ENCODE measurements at places on chromosomes 2 and 18.

DNA sequence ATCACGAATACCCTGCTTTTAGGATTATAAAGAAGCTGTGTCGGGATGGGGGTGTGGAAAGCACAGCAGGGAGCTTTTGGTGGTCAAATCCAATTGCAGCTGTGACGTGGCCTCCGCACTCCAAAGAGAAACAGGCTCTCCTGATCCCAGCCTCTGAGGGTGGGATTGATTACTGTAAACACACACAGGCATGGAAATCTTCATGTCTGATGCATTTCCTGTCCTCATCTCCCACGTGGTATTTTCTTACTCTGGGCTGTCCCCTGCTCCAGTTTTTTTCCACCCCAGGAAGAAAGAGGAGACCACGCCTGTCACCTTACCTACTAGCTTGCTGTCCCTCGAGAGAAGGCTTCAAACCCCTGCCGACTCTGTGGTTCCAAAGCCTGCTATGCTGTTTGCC lies 22.7 kb downstream of the RNF152 start:
- DNase-seq, result no peak

DNA sequence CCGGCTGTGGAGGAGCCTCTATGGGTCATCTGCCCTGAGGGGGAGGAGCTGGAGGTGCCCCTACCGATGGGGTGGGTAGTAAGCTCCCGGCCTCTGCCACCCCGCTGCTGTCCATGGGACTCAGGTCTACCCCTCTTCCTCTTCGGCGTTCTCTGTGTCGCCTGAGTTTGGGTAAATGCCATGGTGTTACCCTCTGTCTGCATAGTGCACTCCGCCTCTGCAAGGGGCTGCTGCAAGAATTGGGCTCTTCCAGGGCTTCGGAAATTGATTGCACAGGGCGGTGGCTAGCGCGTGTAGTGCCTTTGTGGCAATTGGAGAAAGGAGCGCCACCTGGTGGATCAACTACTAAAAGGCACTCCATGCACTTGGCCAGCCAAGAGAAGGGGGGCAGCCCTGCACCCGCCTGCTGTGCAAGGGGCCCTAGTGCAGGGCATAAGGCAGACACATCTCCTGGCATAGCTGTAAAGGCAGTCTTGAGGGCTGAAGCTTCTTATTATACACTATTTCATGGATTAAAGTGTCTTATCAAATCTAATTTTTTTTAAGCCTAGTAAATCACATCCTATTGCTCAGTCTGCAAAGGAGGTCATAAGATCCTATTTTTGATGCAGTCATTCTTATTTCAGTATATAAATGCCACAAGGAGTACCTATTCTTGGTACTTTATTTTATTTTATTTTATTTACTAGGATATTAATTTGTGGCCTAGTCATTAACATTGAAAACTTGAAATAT lies 308.9 kb downstream of the PDE11A start:
- DNase-seq, result peak; percentile 58

DNA sequence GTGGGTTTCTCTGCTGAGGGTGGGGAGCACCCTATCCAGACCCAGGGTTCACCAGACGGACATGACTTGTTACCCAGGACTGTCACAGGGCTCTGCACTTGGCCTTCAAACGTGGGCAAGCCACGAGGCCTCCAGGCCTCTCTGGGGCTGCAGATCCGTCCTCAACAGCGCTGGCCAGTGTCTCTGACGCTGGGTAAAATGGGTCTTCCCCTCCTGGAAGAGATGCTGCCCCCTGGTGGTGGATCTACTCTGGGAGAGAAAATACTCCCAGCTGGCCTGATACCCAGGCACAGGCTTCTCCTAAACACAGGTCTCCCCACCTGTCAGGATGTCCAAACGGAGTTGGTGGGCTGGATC lies 3.7 kb downstream of the GPR17 start:
- DNase-seq, result peak; percentile 69

DNA sequence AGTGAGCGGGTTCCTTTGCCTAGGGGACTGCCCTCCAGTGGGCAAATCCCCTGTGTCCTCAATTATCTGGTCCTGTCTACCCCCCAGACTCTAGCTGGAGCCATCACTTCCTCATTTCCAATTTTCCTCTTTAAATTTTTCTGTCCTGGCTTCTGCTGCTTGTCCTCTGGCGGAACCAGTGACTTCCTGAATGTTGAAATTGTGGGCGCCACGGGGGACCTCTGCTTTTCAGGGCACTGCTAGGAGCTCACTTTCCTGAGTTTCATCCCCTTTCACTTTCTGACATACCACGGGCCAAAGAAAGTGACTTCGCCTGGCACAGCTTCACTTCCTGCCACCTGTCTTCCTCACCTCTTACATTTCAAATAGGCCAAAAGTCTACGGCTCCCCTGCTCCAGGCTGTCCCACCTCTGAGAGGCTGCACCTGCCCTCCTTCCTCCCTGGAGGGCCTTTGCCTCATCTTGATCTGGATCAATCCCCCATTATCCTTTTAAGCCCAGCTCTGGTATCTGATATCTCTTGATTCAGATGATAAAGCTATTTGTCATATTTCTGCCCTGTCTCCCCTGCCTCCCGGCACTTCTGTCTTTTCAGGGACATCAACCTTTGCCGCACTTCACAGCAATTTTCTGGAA lies 1.4 kb upstream of the MARCO start:
- DNase-seq, result no peak

- no peak for DNase-seq
Measured at GRCh38 chr2:191049728-191050639, 36.0 kb upstream of the STAT1 start.

GRCh38 chr2:210663631-210664089 lies 107.3 kb downstream of the CPS1 start:
- DNase-seq, result peak; percentile 3

DNA sequence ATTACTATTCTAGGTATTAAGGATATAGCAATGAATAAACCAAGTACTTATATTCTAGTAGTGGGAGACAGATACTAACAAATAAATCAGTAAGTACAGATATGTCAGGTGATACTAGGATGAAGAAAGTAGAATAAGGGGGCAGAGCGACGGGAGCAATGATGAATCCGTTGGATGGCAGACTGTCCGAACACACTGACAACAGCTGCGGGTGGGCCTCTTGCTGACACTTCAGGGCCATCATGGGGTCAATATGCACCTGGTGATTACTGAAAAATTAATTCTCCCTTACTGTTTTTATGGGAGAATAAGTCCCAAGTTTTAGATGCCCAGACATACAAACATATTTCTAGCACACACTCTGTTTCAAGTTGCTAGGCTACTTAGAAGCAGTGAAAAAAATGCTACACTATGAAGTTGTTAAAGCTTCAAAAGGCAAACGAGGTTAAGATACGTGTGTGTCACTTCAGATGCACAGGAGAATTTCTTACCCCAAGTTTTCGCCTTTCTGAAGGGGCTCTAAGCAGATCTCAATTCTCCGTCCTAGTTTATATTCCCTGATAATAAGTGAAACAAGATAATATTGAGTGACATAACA lies 78.7 kb downstream of the USP40 start:
- DNase-seq, result no peak

DNA sequence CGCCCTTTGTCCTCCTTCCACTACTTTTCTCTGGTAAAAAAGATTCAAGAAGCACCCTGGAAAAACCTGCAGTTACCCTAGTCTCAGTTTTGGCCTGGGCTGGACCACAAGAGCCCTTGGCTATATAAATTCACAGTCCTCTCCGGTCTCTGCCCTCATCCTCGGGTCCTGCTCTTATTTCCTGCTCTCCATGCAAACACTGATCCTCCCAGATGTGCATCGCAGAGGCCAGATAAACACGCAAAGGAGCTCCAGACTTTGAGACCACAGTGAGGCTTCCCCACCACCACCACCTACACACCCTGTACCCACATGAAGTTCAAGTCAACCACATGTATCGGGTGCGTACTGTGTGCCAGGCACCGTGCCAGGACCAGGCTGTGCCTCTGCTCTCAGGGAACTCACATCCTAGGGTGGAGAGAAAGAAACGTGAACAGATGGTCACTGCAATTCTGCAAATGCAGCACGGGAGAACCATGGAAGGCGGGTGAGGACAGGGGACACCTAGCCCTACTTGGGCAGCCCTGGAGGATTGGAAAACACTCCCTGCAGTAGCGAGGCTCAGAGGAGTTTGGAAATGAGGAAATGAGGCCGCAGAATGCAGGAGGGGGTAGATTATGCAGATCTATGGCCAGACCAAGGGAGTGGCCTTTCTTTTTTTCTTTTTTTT lies 7.4 kb downstream of the CTDSP1 start:
- DNase-seq, result peak; percentile 17

GRCh38 chr2:38666556-38666910 lies 619 bp downstream of the GALM start:
- DNase-seq, result no peak

DNA sequence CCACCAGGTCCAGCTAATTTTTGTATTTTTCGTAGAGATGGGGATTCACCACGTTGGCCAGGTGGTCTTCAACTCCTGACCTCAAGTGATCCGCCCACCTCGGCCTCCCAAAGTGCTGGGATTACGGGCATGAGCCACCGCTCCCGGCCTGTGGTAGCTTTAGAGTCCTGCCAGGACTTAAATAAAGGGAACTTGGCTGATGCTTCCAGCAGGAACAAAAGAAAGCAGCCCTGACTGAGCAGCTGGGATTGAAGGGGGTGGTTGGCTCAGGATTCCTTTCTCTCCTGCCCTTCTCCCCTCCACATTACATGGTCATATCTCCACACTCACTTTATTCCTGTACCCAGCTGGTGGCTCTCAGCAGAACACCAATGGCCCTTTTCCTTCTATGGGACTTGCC lies 20.0 kb downstream of the EFHD1 start:
- DNase-seq, result no peak

- DNase-seq, result no peak
Measured at GRCh38 chr2:65507102-65508069, 75.0 kb upstream of the SPRED2 start.

- no peak for DNase-seq
Measured at GRCh38 chr2:11482473-11483035, 16.6 kb upstream of the E2F6 start.

DNA sequence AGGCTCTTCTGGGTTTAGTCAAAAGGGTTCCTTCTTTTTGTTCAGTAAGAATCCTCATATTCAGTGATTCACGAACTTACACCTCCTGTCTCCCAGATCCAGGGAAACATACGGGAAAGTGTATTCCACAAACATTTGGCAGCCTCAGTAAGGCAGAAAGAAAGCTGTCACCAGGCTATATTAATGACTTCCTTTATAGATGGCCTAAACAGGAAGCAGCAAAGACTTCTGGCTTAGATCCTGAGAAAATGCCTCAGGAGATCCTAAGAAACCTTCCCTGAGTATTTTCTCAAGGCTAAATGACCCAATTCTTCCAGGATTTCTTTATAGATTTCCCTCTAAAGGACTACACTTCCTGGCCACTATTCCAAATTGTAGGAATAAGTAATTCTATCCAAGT lies 1995.5 kb upstream of the CELF4 start:
- DNase-seq, result no peak

GRCh38 chr2:150041722-150042425 lies 445.6 kb downstream of the RND3 start:
- no peak for DNase-seq

- DNase-seq, result peak; percentile 68
Measured at GRCh38 chr18:77039196-77040130, 93.1 kb downstream of the MBP start.

GRCh38 chr2:201631041-201631440 lies 12.3 kb downstream of the TMEM237 start:
- no peak for DNase-seq

- DNase-seq, result no peak
Measured at GRCh38 chr2:74107071-74107470, 40.6 kb downstream of the BOLA3 start.

DNA sequence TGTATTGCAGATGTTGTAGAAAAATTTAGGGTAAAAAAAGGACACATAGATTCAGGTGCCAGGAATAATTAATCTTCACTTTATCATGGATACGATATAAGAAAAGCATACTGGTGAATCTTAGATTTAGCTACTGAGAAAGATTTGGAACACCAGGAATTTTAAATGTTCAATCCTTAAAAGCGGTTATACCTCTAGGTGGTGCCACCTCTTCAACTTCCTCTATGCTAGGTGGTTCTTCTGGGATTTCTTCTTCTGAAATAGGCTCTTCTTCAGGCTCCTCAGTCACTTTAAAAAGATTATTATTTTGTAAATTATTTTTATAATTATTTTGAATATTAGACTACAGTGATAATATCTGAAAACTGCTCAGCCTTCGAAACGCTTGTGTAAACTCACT lies 133.1 kb downstream of the TTN start:
- no peak for DNase-seq

DNA sequence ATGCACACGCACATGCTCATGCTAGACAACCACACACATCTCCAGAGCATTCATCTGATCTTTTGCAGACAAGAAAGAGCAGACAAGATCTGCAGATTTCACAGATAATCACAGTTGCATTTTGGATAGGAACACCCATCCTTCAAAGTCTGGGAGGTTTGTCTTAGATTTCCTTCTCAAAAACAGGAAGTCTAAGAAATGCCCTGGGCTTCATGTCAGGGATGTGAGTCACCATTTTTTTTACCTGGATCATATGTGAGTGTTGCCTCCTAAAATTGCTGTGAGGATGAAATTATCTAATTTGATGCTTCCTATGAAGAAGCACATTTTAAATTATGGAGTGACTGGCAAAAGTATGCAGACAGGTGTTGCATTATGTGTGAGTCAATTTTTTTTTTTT lies 46.1 kb downstream of the SRD5A2 start:
- DNase-seq, result peak; percentile 57

- no peak for DNase-seq
Measured at GRCh38 chr2:121237980-121238665, 46.9 kb downstream of the TFCP2L1 start.

DNA sequence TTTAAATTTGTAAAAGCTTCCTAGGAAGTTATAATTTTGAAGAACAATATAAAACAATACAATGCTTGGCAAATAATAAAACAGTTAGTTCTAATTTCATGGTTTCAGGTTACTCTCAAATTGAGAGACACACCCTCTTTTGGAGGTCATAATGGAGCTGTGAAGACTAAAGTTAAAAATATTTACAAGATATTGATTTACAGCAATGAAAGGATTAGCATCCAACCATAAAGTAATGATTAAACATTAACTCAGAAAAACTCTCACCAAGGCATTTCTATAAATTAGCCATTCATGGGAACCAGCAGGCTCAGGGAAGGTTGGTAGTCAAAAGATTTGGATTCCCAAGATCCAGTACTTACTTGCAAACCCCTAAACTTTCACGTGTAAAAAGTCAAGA lies 6.4 kb downstream of the DPP4 start:
- no peak for DNase-seq

DNA sequence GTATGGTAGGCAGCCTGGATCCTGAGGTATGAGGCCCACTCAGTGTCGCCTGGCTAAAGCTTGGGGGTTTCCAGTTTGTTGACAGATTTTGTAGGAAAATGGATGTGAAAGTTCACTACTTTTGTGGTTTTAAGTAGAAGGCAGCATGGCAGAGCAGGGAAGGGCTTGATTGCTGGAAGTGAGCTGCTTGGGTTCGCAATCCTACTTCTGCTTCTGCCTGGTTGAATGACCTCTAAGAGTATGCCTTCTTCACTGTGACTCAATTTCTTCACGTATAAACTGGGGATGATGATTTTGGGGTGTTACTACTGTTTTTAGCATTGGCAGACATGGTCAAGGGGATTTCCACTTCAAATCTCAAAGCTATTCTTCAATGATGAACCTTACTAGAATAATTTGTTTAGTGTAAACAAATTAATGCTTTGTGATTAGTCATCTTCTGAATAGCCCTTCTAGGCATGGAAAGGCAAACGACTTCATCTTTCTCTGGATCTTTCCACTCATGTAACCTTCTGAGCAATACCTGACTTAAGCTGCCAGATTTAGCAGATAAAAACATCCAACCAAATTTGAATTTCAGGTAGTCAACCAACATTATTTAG lies 13.2 kb downstream of the BMP10 start:
- DNase-seq, result no peak

Measured in RWPE1 (cell line).